Right hindlimb (tissue), 1 donor: ENCODE measurements at places on chromosomes 12 and 14.

DNA sequence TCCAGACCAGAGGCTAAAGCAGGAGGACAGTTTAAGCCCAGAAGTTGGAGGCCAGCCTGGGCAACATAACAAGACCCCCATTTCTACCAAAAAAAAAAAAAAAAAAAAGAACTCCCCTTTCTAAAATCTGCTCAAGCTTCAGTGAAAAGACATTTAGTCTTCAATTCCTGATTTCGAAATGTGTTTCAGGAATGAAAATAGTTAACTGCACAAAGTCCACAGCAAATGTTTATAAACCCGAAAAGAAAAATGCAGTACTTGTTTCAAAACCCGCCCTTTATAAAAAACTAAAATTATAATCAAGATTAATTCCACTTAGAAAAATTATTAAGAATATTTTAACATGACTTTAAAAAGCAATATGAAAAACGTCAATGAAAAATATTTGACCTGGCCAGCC is 12.1 kb downstream of the ATXN2 start:
- DNase-seq, result no peak

- DNase-seq, result no peak
These were observed 114.4 kb downstream of the SLC38A1 start for GRCh38 chr12:46154221-46154985.

GRCh38 chr12:66776974-66777373 is 98.1 kb upstream of the GRIP1 start:
- DNase-seq, result no peak

DNA sequence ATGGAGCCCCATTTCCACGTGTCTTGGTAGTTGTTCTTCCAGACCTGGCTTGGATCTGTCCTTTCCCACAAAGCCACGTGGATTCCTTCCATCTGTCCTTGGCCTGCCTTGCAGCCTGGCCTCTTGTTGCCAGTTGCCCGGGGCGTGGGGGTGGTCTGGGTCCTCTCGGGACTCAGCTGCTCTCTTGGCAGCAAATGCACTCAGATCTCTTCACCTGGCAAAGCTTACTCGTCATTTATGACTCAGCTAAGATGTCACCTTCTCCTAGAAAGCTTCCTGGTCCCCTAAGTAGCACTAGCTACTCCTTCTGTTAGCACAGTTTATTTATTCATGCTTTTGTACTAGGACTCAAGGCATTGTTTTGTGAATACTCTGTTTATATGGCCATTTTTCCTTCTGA is 13.6 kb downstream of the PLEKHG3 start:
- peak; percentile 45 for DNase-seq

DNA sequence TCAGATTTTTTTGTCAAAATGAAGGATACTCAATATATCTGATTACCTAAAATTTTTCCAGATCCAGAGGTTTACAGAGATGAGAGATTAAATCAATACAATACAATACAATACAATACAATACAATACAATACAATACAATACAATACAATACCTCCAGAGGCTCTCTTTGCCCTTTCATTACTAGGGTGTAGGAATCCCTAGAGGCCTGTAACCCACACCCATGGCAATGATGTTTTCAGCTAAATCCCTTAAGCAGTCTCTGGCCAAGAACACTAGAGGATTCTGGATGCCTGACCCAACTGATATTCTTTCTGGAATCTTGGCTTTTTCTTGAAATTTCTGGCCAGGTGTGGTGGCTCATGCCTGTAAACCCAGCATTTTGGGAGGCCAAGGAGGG is 23.7 kb upstream of the AEBP2 start:
- no peak for DNase-seq

- no peak for DNase-seq
These were observed 63.9 kb downstream of the FUT8 start for GRCh38 chr14:65476273-65476941.

- no peak for DNase-seq
These were observed 67.0 kb downstream of the PTHLH start for GRCh38 chr12:27905285-27906126.

DNA sequence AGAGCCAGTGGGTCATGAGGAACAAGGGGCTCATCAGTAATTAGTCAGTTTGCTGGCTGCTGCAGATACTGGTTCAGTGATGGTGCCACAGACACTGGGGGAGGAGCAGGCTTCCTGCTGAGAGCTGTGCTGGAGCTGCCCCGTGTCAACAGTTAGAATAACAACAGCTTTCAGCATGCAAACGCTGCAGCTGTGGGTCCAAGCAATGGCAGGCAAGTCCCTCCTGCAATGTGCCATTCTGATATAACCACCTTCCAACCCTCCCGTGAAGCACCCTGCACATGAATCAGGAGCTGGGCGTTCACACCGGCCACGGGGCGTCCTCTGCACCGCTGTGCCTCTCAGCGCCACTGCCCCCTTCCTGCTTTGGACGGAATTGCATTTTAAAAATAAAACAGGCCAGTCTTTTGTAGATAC is 258.4 kb upstream of the SFSWAP start:
- DNase-seq, result no peak

DNA sequence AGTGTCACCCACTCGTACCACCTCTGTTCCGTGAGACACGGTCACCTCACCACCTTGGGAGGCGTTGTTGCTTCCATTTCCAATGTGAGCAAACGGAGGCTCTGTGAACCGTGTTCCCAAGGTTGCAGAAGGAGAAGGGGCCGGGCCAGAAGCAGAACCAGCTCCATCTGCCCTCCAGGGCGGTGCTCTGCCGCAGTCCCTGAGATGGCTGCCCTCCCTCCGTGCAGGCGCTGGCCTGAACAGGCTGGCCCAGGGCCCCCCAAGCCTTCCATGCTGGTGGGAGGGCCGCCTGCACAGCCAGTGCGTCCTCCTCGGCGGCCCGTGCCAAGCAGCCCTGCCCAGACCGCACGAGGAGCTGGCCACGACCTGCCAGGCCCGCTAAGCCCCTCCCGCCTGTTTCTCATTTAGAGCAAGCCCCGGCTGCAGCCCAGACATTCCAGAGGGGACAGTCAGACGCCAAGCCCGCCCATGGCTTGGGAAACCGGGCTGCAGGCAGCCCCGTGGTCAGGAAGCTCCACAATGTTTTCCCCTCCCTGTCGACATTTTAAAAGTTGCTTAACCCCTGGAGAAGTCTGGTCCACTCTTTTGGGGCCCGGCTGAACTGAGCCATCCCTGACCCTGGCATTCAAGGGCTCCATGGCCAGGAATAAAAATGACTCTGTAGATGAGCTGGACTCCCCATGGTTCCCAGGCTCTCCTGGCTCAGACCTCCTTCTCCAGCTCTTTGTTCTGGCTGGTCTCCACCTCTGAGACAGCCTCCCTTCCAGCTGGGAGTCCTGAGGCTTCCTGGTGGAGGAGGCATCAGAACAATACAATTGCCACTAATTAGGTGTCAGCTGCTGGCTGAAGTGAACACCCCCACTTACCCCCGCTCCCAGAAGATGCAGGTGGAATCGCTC is 236.0 kb downstream of the BCL11B start:
- peak; percentile 94 for DNase-seq

DNA sequence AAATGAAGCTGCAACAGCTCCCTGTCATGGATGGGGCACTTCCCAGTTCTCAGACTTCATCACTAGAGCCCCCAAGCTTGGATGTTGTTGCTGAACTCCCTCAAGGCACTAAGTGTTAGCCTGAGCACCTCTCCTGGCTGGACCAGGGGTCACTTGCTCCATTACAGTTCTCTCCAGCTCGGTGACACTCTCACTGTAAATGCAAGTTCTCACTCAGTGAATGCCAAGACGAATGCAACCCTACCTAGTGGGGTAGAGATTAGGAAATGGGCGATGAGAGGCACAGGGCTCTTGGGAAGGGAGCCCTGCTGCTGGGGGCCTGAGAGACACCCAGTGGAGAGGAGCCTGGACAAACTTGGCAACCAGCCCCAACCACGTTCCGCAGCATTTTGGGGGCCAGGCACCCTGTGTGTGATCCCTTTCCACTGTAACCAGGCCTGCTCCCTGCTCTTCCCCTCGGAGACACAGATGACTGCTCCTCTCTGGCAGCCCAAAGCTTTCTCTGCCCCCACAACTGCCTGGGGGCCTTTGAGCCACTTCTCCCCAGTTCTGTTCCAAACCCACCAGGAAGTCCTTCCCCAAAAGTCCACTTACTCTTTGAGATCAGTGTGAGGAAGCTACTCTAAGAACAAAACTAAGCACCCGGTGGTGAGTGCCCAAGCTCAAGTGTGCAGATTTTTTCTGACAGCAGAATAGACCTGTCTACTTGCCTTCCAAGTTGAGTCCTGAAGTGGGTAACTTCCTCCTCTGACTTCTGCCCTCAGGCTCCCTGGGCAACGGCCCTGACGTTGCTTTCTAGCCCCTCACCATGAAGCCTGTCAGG is 8.0 kb upstream of the SELPLG start:
- DNase-seq, result no peak

DNA sequence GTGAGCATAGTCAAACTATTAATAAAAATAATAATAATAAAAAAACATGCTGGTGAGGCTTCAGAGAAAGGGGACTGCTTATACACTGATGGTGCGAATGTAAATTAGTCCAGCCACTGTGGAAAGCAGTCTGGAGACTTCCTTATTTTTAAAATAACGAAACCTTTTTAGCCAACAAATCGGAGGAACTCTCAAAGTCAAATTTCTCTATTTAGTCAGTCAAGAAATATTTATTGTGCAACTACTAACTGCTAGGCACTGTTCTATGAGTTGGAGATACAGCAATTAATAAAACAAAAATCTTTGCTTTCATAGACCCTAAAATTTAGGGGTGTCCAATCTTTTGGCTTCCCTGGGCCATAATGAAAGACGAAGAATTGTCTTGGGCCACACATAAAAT is 10.8 kb downstream of the TAOK3 start:
- no peak for DNase-seq

- no peak for DNase-seq
These were observed 966.2 kb downstream of the NRXN3 start for GRCh38 chr14:79136071-79137044.

GRCh38 chr14:68733086-68733914 is 59.6 kb downstream of the ZFP36L1 start:
- no peak for DNase-seq

- DNase-seq, result no peak
These were observed 181.6 kb downstream of the MYRFL start for GRCh38 chr12:70006619-70006973.

DNA sequence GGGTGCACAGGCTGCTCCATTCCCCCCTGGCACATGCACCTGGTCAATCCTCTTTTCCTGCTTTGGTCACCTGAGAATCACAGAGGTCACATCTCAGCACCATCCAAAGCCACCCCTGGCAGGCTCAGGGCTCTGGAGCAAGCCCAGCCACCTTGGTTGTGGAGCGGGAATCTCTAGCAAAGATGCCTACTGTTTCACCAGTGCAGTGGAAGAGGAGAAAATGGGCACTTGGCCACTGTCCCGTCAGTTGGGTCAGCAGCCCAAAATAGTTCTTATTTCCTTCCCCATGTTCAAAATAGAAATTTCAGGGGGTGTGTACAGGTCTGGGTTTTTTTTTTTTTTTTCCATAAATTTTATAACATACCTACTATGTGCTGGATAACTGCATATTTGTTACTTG is 18.3 kb downstream of the RTL1 start:
- DNase-seq, result no peak

DNA sequence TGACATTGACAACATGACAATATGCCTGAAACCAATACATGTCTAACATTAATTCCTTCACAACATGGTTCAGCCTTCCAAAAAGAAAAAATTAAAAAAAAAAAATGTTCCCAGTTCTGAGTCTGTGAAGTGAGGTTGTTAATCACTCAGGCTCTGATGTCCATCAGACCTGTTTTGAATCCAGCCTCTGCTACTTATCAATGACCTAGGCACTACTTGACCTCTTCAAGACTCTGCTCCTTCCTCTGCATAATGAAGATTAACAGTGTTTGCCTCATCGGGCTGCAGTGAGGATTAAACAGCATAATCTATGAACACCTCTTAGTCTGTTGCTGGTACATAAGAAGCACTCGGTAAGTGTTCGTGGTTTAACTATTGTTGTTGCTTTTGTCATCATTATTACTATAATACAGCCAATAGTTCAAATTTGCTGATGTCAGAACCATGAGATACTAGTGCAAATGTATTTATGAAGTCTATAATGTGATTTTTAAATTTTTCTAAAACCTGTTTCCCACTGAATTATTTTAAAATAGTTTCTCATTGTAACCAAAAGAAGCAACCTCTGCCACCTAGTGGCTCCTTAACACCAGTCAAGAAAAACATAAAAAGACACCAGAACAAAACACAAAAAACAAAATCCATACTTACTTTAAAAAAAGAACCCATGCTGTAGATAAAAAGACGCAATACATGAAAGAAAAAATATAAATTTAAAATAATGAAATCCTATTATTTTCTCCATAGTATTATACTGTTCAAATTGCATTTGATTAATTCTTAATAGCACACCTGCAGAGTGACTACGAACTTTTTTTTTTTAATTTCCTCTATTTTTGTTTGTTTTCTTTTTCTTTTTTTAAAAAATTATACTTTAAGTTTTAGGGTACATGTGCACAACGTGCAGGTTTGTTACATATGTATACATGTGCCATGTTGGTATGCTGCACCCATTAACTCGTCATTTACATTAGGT is 20.3 kb upstream of the TMX1 start:
- no peak for DNase-seq

DNA sequence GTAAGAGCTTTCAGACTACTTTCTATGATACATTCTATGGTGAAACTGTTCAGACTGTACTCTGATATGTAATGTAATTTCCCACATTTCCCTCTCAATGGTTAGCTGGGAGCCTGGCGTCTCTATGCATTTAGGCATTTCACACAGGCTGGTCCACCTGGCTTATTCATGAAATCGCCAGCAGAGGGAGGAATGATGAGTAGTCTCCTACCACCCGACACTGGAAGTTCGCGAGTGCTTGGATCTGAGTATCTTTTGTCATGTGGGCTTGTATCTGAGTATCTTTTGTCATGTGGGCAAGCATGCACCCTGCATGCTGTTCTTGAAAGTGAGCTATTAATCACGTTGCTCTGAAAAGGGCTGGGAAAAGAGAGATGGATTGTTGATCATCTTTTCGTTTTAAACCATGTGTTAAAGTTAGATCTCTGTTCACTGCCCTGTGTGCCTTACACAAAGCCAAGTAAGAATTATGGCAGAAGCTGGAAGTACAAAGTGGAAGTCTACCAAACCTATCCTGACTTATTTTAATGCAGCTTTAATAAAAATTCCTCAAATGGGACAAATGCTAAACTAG is 235.0 kb downstream of the ATP23 start:
- peak; percentile 32 for DNase-seq

- no peak for DNase-seq
These were observed 217.1 kb upstream of the BTG1 start for GRCh38 chr12:92362785-92363184.

- no peak for DNase-seq
These were observed 37.4 kb downstream of the GAS2L3 start for GRCh38 chr12:100610666-100611430.
